ENCODE measurements at places on chromosomes 11 and 22.

DNA sequence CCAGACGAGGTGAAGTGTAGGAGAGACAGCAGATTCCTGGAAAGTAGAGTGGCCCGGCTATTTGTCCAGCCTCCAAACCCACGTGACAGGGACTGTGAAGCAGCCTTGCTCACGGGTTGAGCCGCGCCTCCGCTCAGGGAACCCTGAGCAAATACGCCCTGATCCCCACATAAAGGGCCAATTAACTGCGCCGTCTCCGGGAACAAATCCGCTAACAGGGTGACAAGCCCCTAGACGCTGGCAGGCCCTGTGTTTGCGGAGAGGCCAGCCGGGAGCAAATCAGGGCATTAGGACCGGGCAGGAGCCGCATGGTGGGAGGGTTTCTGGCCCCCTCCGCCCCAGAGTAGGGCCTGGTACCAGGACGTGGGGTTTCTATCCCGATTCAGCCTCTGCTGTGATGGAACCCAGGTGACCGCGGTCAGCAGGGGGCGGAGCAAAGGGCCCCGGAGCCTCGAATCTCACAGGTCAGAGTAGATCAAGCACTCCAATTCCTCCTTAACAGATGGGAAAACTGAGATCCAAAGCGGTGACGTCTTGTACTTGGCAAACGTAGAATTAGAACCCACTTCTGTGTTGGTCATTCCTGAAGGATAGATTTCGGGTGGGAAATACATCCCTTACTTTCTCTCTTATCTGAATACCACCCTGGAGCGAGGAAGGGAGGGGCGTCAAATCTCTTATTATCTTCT is 2.0 kb upstream of the ROBO3 start:
- H3K4me1 ChIP-seq: peaks cover 37% of the 10 kb centered on the region
- H3K36me3 ChIP-seq: no peaks in the 10 kb centered on the region
- DNase-seq: no peak
- peaks cover 66% of the 10 kb centered on the region for H3K27me3 ChIP-seq

GRCh38 chr11:121464352-121464946 is 11.7 kb upstream of the SORL1-AS1 start:
- H3K27me3 ChIP-seq: no peaks in the 10 kb centered on the region
- peak overlapping the region; percentile 66 for H3K27ac ChIP-seq
- peaks cover 5% of the 10 kb centered on the region for H3K36me3 ChIP-seq

- H3K36me3 ChIP-seq: no peaks in the 10 kb centered on the region
- DNase-seq: no peak
- H3K4me3 ChIP-seq: no peak overlapping the region
- no peak overlapping the region for H3K27ac ChIP-seq
- H3K4me1 ChIP-seq: no peaks in the 10 kb centered on the region
- no peaks in the 10 kb centered on the region for H3K27me3 ChIP-seq
Observed at GRCh38 chr11:12272821-12273617, 104.4 kb upstream of the PARVA start.

- no peak overlapping the region for H3K27ac ChIP-seq
- DNase-seq: no peak
- no peak overlapping the region for H3K4me3 ChIP-seq
- H3K27me3 ChIP-seq: no peaks in the 10 kb centered on the region
- H3K36me3 ChIP-seq: peaks cover 49% of the 10 kb centered on the region
Observed at GRCh38 chr22:41521126-41521525, 23.1 kb downstream of the POLR3H start.

- H3K27me3 ChIP-seq: no peaks in the 10 kb centered on the region
- H3K36me3 ChIP-seq: no peaks in the 10 kb centered on the region
- no peak overlapping the region for H3K27ac ChIP-seq
- H3K4me3 ChIP-seq: no peak overlapping the region
- H3K4me1 ChIP-seq: no peaks in the 10 kb centered on the region
- no peak for DNase-seq
Observed at GRCh38 chr11:11105361-11105760, 247.5 kb upstream of the ZBED5 start.

- H3K4me1 ChIP-seq: no peaks in the 10 kb centered on the region
- DNase-seq: no peak
- no peak overlapping the region for H3K27ac ChIP-seq
- H3K27me3 ChIP-seq: no peaks in the 10 kb centered on the region
- no peak overlapping the region for H3K4me3 ChIP-seq
- H3K36me3 ChIP-seq: no peaks in the 10 kb centered on the region
Observed at GRCh38 chr22:34761111-34761510, 304.8 kb upstream of the ISX start.

DNA sequence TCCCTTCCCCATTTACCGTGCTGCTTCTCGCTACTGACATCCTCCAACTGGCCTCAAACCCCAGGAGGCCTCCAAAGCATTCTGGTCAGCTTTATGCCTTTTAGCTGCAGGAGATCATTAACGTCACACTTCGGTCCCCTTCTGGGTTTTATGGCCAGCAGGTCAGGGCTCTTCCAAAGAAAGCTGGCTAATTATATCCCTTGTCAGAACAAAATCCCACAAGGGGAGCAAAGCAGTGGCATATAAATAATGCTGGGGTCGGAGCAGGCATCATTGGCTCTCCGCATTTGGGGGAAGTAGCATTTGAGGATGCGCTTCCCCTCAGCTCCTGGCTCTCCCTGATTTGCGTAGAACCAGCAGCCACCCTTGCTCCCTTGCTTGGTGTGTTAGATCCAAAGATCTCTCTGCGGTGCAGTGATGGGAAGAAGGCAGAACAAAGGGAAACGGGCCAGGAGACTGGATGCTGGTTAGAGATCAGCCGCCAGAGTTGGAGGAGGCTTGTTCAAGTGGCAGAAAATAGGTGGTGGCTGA is 117.4 kb downstream of the DBX1 start:
- DNase-seq: no peak
- no peak overlapping the region for H3K27ac ChIP-seq
- H3K27me3 ChIP-seq: no peaks in the 10 kb centered on the region
- no peak overlapping the region for H3K4me3 ChIP-seq
- no peaks in the 10 kb centered on the region for H3K36me3 ChIP-seq

GRCh38 chr22:30249049-30250038 is 2.8 kb upstream of the LIF start:
- H3K4me3 ChIP-seq: no peak overlapping the region
- no peaks in the 10 kb centered on the region for H3K27me3 ChIP-seq
- no peak for DNase-seq
- H3K36me3 ChIP-seq: no peaks in the 10 kb centered on the region

GRCh38 chr22:17314487-17314886 is 54.8 kb upstream of the CECR2 start:
- H3K36me3 ChIP-seq: no peaks in the 10 kb centered on the region
- H3K27ac ChIP-seq: no peak overlapping the region
- H3K4me3 ChIP-seq: no peak overlapping the region
- no peaks in the 10 kb centered on the region for H3K27me3 ChIP-seq

- H3K4me3 ChIP-seq: peak overlapping the region; percentile 16
- H3K4me1 ChIP-seq: peaks cover 16% of the 10 kb centered on the region
- H3K27ac ChIP-seq: no peak overlapping the region
- H3K27me3 ChIP-seq: peaks cover 27% of the 10 kb centered on the region
- H3K36me3 ChIP-seq: no peaks in the 10 kb centered on the region
- no peak for DNase-seq
Observed at GRCh38 chr11:61954851-61955421, 4.8 kb downstream of the BEST1 start.

DNA sequence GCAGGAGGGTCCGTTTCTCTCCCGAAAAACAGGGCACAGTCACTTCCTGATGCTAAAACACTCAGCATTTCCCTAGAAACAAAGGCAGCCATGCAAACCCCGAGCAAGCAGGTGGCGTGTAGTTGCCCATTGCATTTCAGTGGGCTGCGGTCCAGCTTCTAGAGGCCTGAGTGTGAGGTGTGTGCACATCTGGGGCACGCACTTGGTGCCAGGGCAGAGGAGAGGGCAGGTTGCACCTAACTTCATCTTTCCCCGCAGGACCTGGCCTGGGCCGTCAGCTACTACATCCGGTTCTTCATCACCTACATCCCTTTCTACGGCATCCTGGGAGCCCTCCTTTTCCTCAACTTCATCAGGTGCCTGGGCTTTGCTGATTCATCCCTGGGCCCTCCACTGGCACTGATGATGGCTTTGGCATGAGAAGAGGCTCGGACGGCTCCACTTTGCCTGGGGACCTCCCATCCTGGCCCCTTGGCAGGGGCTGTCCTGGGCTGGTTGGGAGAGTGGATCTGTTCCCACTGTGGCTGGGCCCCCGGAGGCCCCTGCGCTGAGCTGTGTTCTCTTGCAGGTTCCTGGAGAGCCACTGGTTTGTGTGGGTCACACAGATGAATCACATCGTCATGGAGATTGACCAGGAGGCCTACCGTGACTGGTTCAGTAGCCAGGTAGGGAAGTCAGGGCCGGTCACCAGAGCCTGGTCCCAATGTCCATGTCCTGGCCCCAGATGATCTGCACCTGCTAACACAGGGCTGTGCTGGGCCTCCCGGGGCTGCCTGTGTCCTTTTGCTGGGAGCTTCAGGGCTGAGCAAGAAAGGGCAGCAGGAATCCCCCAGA is 28.4 kb downstream of the FADS3 start:
- no peak overlapping the region for H3K27ac ChIP-seq
- H3K4me1 ChIP-seq: no peaks in the 10 kb centered on the region
- no peak overlapping the region for H3K4me3 ChIP-seq
- DNase-seq: no peak
- H3K27me3 ChIP-seq: no peaks in the 10 kb centered on the region
- no peaks in the 10 kb centered on the region for H3K36me3 ChIP-seq

- peaks cover 5% of the 10 kb centered on the region for H3K4me1 ChIP-seq
- H3K36me3 ChIP-seq: no peaks in the 10 kb centered on the region
- no peak for DNase-seq
- H3K27ac ChIP-seq: no peak within 1 kb of the TSS
Observed at GRCh38 chr11:124897674-124898262, at the start of gene ROBO4. Gene ROBO4, minus strand, starts transcription at chr11:124897865. Its CDS starts 70 bp downstream, at chr11:124897795.

DNA sequence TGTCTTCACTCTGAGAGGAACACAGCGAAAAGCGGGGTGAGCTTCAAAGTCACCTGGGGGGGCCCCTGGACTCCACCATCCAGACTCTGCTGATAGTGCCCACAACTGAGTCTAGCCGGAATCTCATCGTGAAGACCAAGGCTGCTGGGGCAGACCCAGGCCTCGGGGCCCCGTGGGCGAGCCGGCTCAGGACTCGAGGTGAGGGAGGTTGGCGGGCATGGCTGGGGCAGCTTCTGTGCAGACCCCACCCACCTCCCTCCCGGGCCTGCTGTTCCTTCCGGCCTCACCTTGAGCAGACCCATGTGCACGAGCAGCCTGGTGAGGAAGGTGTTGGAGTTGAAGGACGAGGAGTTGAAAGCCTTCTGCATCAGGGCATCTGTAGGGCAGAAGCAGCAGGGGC is 8.7 kb upstream of the CHADL start:
- DNase-seq: no peak
- H3K36me3 ChIP-seq: peaks cover 85% of the 10 kb centered on the region
- H3K27ac ChIP-seq: no peak overlapping the region
- H3K4me1 ChIP-seq: no peaks in the 10 kb centered on the region
- H3K27me3 ChIP-seq: no peaks in the 10 kb centered on the region

DNA sequence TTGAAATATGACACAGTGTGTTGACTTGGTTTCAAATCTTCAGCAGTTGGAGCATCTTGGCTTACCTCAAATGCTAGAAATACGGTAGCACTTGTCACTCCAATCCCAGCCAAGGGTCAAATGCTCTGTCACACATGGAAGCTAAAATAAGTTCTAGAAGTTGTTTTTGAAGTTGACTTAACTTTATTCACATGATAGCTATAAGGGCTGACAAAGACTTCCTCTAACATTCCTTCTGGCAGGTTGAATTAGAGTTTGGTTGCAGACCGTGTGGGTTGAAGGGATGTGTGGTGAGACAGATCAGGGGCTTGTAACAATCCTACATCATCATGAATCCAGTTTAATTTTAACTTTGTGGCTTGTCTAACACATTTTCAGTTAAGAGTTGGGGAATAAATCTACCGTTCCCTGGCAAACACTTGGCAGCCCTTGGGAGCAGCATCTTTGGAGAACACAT is 4.6 kb downstream of the SLN start:
- no peaks in the 10 kb centered on the region for H3K36me3 ChIP-seq
- DNase-seq: no peak
- no peaks in the 10 kb centered on the region for H3K4me1 ChIP-seq
- H3K27me3 ChIP-seq: peaks cover 2% of the 10 kb centered on the region

DNA sequence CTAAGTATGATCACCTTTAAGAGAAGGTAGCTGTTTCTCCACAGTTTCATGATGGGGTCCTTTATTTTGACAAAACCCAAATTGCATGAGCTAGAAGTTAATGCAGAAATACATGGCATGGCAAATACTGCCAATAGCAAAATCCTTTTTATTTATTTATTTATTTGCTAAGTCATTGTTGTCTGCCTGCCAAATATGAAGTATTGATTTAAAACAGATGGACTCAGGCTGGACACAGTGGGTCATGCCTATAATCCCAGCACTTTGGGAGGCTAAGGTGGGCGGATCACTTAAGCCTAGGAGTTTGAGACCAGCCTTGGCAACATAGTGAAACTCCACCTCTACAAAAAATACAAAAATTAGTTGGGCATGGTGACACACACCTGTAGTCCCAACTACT is 52.4 kb downstream of the LARGE2 start:
- peaks cover 45% of the 10 kb centered on the region for H3K36me3 ChIP-seq
- no peaks in the 10 kb centered on the region for H3K4me1 ChIP-seq
- DNase-seq: no peak

DNA sequence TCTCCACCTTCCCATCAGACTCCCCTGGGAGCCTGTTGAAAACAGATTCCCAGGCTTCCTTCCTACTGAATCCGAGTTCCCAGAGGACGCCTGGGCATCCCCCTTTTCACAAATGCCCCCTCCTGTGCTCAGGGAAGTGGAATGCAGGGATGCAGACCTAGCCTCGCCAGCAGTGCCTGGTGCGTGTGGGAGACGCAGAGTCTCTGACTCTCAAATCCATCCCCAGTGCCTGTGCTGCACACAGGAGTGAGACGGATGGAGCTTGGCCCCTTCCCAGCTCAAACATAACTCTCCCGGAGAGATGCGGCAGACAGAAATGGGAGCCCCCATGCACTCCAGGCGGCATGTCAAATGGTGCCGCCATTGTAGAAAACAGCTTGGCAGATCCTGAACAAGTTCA is 62.6 kb downstream of the CTTN start:
- no peak overlapping the region for H3K27ac ChIP-seq
- no peak for DNase-seq
- H3K36me3 ChIP-seq: no peaks in the 10 kb centered on the region

DNA sequence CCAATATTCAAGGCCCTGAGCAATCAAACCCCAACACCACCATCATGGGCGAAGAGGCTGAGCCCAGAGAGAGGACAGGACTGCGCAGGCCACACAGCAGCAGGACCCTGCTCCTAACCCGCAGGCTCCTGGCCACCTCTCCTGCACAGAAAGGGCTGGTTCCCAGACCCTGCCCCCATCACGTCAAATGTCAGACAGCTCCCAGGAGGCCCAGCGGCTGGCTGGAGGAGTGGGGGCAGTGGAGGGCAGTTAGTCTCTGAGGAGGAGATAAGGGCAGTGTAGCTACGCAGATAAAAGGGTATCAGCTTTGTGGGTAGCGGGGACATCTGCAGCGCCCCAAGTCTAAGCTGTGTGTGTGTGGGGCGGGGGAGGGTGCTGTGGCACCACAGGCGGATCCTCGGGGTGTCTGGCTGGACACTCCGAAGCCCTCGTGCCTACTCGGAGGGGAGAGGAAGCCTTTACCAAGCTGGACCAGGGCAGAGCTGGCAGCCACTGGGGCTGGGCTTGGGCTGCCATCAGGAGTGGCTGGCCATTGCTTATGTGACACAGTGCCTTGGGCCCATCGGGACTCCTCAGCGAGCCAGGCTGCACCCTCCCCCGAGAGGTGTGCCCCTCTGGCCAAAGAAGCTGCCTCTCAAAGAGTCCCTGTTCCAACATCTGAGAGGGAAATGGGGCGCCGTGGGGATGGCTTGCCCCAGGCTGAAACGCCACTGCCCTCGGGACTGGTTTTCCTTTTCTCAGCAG is 21.5 kb downstream of the FADS3 start:
- no peak overlapping the region for H3K27ac ChIP-seq
- no peak overlapping the region for H3K4me3 ChIP-seq
- no peaks in the 10 kb centered on the region for H3K36me3 ChIP-seq
- peaks cover 7% of the 10 kb centered on the region for H3K4me1 ChIP-seq
